ENCODE measurements at places on chromosomes 7 and 10. TPM values are rescaled to one million over a fixed set of nuclear protein-coding genes. Genes with fewer than 3 reads are reported as not detected.

DNA sequence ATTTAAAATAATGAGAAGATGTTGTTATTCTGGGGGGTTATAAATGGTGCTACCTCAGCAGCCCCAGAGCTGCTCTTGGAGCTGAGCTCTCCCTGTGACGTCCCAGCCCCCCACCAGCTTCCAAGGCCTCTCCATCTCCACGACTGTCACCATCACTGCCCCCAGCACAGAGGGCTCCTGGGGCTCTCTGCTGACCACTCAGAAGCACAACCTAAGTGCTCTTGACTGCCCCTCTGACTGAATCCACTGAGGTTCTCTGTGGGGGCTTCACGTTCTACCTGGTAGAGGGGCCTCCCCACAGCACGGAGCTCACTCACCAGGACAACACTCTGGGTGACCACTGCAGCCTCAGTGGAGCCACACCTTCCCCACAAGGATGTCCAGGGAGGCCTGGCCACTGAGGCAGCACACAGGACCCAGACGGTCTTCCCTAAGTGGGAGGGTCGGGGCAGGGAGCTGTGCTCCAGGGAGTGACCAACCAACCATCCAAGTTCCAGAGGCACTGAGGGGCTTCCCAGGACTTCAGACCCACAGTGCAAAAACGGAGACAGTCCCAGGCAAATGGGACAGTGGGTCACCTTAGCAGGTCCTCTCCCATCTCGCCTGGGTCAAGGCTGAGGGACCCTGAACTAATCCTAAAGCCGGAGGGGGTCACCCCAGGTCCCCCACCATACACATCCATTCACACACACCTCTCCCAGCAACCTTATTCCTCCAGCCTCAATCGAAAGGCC lies 121.0 kb upstream of the PPP2R2D start:
- peaks cover 5% of the 10 kb centered on the region for H3K27me3 ChIP-seq
- no peak overlapping the region for H3K27ac ChIP-seq
- H3K4me3 ChIP-seq = no peak overlapping the region
- no peak for DNase-seq
- H3K36me3 ChIP-seq = no peaks in the 10 kb centered on the region

DNA sequence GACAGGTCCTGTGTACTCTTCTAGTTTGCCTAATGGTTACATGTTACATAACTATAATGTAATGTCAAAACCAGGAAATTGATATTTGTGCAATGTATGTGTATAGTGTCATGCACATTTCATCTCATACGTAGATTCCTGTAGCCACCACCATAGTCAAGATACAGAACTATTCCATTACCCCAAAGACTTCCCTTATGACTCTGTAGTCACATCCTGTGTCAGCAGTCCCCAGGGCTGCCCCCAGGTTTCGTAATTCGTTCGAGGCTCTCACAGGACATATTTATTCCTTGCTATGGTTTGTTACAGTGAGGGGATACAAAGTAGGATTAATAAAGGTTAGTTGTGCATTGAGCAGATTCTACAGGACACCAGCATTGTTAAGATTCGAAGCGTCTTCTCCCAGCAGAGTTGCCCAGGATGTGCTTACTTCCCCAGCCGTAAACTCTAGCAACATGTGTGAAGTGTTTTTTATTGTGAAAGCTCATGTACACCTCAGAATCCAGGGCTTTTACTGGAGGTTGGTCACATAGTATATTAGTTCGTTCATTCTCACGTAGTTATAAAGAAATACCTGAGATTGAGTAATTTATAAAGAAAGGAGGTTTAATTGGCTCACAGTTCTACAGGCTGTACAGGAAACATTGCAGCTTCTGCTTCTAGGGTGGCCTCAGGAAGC lies 18.6 kb downstream of the RABGEF1 start:
- no peak overlapping the region for H3K4me3 ChIP-seq
- peaks cover 35% of the 10 kb centered on the region for H3K4me1 ChIP-seq
- DNase-seq = peak; percentile 11
- H3K27me3 ChIP-seq = no peaks in the 10 kb centered on the region
- peak overlapping the region; percentile 50 for H3K27ac ChIP-seq

DNA sequence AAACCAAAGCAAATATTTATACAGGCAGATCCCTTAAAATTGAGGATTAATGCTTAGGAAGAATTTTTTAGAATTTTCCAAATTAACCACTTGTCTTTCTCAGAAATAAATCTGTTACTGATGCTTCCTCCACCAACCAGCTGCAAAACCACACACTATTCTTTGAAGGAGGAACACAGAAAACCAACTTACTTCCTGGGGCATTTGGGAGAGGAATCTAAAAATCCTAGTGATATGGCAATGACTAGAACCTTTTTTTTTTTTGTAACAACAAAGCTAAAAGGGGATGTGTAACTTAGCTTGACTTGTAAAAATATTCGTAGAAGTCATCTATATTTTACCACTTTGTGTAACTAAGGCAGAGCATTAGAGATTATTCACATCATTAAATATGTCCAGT lies 5.1 kb upstream of the TM9SF3 start:
- no peak overlapping the region for H3K27ac ChIP-seq
- no peaks in the 10 kb centered on the region for H3K27me3 ChIP-seq
- H3K36me3 ChIP-seq = peaks cover 7% of the 10 kb centered on the region
- DNase-seq = no peak
- H3K4me1 ChIP-seq = peaks cover 6% of the 10 kb centered on the region

GRCh38 chr7:19404912-19405329 lies 259.7 kb upstream of the FERD3L start:
- no peak overlapping the region for H3K27ac ChIP-seq
- H3K27me3 ChIP-seq = no peaks in the 10 kb centered on the region
- H3K36me3 ChIP-seq = no peaks in the 10 kb centered on the region
- H3K4me3 ChIP-seq = no peak overlapping the region
- DNase-seq = no peak

CFAP46 gene
- 1.1 TPM for total RNA-seq

DNA sequence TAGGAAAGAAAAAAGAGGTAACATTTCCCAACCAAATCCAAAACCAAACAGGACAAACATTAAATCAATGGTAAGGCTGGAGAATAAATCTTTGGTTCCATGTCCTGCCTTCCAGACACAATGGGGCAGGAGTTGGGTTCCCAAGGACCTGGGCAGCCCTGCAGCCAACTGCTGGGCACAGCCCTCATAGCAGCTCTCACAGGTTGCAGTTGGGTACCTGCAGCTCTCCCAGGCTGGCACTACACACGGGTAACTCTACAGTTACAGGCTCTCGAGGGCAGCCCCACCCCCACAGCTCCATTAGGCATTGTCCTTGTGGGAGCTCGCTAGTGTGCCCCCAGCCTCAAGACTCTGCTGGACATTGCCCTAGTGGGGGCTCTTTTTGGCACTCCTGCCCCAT lies 7.5 kb downstream of the GRB10 start:
- no peaks in the 10 kb centered on the region for H3K36me3 ChIP-seq
- DNase-seq = no peak
- no peaks in the 10 kb centered on the region for H3K4me1 ChIP-seq

GRCh38 chr7:158108646-158109293 lies 478.9 kb downstream of the PTPRN2 start:
- H3K4me3 ChIP-seq = no peak overlapping the region
- H3K36me3 ChIP-seq = no peaks in the 10 kb centered on the region
- peaks cover 18% of the 10 kb centered on the region for H3K27me3 ChIP-seq
- H3K4me1 ChIP-seq = no peaks in the 10 kb centered on the region

DNA sequence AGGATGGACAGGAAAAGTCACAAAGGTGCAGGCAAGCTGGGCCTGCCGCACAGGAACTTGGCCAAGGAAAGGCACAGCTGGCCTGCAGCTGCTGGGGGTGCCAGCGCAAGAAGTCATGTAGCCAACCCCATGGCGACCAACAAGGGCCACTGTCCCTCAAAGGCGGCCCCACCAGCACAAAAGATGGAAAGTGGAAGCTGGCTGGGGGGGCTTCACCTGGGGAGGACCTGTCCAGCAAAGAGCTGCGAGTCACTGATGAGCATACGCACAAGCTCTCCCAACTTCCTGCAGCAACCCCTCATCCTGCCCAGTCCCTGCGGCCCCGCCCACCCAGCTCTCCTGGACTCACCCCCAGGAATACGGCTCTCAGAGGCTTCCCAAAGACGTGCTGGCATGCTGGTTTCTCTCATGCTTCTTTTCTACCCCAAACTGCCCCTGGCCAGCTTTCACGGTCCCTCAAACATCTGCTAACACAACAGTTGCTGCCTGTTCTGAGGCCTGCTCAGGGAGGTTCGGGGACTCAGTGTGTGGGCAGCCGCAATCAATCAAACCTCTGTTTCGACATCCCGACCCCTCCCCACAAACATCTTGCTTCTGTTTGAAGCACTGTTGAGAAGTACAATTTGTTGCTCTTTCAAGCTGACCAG lies 67.6 kb downstream of the FAM53B start:
- no peaks in the 10 kb centered on the region for H3K27me3 ChIP-seq
- peaks cover 77% of the 10 kb centered on the region for H3K4me1 ChIP-seq
- H3K27ac ChIP-seq = no peak overlapping the region
- H3K4me3 ChIP-seq = no peak overlapping the region
- peaks cover 17% of the 10 kb centered on the region for H3K36me3 ChIP-seq

- H3K4me1 ChIP-seq = peaks cover 57% of the 10 kb centered on the region
- no peaks in the 10 kb centered on the region for H3K27me3 ChIP-seq
- H3K27ac ChIP-seq = no peak overlapping the region
Measured at GRCh38 chr10:110508806-110509544, 11.3 kb downstream of the DUSP5 start.

GDF10 gene
- total RNA-seq = 4.1 TPM

GRCh38 chr7:38335492-38336147 lies 62.2 kb upstream of the TARP start:
- peak overlapping the region; percentile 90 for H3K27ac ChIP-seq
- H3K4me3 ChIP-seq = peak overlapping the region; percentile 76
- DNase-seq = peak; percentile 87
- peaks cover 40% of the 10 kb centered on the region for H3K4me1 ChIP-seq

CDC14C gene
- not detected for total RNA-seq

DEPP1 gene
- 0.12 TPM for total RNA-seq

NUTM2B gene
- 0.94 TPM for total RNA-seq

- H3K4me3 ChIP-seq = no peak overlapping the region
- no peaks in the 10 kb centered on the region for H3K4me1 ChIP-seq
- no peak for DNase-seq
- H3K27me3 ChIP-seq = no peaks in the 10 kb centered on the region
- H3K36me3 ChIP-seq = no peaks in the 10 kb centered on the region
- no peak overlapping the region for H3K27ac ChIP-seq
Measured at GRCh38 chr10:52378124-52378523, 64.0 kb downstream of the DKK1 start.

- no peak within 1 kb of the TSS for H3K4me3 ChIP-seq
- H3K27me3 ChIP-seq = no peaks in the 10 kb centered on the region
- no peak within 1 kb of the TSS for H3K27ac ChIP-seq
- no peaks in the 10 kb centered on the region for H3K4me1 ChIP-seq
Measured at GRCh38 chr10:86668297-86669165, at the start of gene LDB3. Gene LDB3 (plus strand): TSS chr10:86668511. CDS start chr10:86668692, 181 bp downstream.

GRCh38 chr7:137682596-137682995 lies 164.2 kb downstream of the DGKI start:
- H3K27ac ChIP-seq = no peak overlapping the region
- no peaks in the 10 kb centered on the region for H3K4me1 ChIP-seq
- peaks cover 27% of the 10 kb centered on the region for H3K27me3 ChIP-seq
- no peaks in the 10 kb centered on the region for H3K36me3 ChIP-seq
- DNase-seq = no peak

TACR2 gene
- total RNA-seq = not detected

DNA sequence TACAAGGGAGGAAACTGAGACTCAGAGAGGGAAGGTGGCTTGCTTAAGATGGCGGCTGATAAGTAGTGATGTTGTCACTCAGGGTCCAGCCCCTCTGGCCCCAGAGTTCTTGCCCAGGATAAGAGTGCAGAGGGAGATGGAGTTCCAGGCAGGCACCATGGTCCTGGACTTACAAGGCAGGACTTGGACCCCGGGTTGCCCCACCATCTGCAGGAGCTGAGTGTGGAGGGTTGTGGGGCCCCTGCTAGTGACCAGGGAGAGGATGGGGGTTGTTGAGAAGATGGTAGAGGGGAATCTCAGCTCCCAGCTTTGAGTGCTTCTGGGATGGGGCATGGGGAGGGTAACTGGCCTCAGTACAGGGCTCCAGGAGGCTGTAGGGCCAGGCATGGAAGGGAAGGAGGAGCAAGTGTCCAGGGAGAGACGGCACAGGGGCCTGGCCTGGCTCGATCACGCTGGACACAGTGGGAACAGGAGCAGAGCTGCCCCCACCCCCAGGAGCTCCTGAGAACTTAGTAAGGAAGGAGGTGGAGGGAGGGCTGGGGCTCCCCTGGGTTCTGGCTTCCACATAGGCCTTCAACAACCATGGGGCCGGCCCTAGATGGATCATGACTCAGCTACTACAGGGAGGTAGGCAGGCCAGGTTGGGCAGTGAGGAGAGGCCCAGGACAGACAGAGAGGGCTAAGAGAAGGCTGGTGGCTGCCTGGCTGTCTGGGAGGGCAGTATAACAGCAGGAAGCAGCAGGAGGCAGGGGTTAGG lies 28.2 kb downstream of the PPIF start:
- H3K4me3 ChIP-seq = no peak overlapping the region
- H3K36me3 ChIP-seq = peaks cover 2% of the 10 kb centered on the region
- no peak overlapping the region for H3K27ac ChIP-seq
- peaks cover 2% of the 10 kb centered on the region for H3K4me1 ChIP-seq

PLAC9 gene
- not detected for total RNA-seq

- H3K27ac ChIP-seq = no peak overlapping the region
- H3K27me3 ChIP-seq = no peaks in the 10 kb centered on the region
- DNase-seq = no peak
- H3K36me3 ChIP-seq = peaks cover 9% of the 10 kb centered on the region
Measured at GRCh38 chr7:27850531-27850930, 110.6 kb downstream of the TAX1BP1 start.

KCNMA1 gene
- not detected for total RNA-seq

DNA sequence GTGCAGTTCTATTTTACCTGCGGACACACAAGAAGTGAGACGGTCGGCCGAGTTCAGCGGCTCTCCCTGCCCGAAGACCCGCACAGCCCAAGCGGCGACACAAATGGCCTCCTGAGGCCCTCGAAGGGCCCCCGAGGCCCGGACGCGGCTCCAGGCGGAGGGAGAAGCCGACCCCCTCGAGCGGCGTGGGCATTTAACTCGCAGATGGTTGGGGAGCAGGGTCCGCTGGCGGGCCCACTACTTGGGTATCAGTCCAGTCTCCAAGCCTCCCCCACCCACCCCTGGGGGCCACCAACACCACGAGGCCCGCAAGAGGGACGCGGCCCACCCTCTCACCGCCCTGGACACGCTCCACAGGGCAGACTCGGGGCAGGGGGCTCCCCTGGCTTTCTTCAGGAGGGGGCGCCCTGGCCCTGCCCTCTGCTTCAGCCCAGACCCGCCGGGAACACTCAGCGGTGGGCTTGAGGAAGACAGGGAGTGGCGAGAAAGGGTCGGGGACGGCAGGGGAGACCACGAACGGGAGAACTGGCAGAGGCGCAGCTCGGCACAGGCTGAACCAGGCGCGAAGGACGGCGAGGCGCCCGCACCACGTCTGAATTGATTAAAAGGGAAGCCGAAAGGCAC lies 1.7 kb downstream of the IGF2BP3 start:
- peak; percentile 28 for DNase-seq
- H3K4me3 ChIP-seq = peak overlapping the region; percentile 63
- peaks cover 30% of the 10 kb centered on the region for H3K4me1 ChIP-seq
- H3K27ac ChIP-seq = no peak overlapping the region

DNA sequence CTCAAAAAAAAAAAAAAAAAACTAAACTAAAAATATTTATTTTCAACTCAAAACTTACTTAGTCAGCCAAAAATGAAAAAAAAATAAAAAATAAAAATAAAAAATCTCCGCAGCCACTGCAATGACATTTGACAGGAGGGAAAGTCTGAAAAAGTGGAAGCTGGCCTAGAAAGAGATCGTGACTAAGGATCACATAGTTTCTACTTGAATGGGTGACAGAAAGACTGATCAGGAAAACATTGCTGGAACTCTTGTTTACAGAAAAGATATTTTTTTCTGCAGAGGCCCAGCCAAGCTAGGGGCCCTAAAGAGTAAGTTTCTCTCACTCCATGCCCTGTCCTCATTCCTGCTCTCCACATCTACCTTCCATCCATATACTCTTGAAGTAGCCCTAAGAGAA lies 92.8 kb upstream of the KCND2 start:
- H3K27me3 ChIP-seq = no peaks in the 10 kb centered on the region
- no peaks in the 10 kb centered on the region for H3K4me1 ChIP-seq
- DNase-seq = no peak
